Activated T-helper 1 cell treated with Interleukin-2 at 50 U/mL for 16 hours (primary cell): ENCODE measurements at places on chromosomes 1 and 21.

DNA sequence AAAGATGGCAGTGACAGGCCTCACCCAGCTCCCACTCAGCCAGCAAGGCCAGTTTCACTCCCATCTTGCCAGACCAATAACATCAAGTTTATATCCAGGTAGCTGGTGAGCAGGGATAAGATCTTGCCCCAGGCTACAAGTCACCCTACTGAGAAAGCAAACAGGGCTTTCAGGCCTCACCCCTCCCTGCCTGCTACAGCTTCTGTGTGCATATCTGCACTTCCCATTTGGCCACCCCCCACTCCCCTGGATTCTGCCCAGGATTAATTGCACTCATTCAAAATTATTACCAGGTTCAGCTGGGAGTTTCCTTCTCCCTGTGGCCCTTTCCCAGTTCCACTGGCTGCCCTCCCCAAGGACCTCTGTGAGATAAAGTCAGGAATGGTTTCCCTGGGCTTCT, 352.1 kb downstream of the TBX15 start:
- DNase-seq = no peak

GRCh38 chr1:70327306-70328076, 27.0 kb downstream of the ANKRD13C start:
- DNase-seq = no peak

DNA sequence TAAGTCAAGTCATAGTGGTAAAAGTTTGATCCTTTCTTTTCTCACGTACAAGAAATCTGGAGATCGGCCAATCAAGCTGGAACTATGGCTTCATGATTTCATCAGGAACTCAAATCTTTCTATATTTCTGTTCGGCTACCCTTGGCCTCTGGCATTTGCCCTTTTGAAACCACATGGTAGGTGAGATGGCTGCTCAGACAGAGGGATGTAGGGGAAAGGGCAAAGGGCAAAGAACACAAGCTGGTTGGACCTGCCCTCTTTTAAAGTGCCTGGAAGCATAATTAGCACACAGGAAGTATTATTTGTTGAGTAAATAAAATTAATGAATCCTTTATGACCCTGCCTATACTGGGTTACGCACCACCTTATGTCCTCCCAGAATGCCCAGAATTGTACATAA, 11.5 kb upstream of the RGS1 start:
- DNase-seq = no peak

DNA sequence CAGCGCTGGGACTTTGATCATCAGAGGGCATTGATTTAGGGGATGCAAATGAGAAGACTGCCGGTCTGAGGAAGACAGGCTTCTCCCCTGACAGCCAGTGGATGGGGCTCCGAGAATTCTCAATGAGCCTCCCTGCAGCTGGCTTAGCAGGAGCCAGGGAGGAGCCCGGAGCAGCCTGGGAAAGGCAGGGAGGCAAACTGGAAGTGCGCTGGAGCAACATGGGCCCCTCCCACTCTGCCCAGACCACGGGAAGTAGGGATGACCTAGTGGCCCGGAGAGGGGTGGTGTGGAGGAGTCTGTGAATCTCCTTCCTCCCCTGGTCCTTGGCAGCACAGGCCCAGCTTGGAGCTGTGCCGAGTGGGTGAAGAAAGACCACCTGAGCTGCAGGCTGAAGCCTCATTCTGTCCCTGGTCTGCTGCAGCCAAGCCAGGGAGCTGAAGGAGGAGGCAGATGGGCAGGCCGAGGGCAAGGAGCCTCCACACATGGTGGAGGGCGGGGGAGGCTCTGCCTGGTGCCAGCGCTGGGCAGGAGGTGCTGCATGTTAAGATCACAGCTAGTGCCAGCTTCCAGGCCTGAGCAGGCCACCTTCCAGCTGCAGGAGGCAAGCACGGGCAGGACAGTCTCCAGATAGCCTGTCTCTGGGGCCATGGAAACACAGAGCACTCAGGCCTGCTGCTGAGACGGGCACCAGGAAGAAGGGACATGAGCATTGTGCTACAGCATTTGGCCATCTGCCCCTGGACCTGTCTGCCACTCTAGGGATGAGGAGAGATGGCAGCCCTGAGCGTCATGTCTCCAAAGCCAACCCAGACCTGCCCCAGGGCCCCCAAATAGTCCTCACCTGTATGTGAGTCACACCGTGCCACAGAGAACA, 12.2 kb upstream of the CLSTN1 start:
- DNase-seq = no peak

GRCh38 chr1:219876798-219877209, 51.6 kb downstream of the SLC30A10 start:
- DNase-seq = no peak

GRCh38 chr1:201970334-201971159, 11.9 kb upstream of the RNPEP start:
- no peak for DNase-seq

- no peak for DNase-seq
Measured at GRCh38 chr1:65769636-65770035, 23.1 kb upstream of the PDE4B start.

DNA sequence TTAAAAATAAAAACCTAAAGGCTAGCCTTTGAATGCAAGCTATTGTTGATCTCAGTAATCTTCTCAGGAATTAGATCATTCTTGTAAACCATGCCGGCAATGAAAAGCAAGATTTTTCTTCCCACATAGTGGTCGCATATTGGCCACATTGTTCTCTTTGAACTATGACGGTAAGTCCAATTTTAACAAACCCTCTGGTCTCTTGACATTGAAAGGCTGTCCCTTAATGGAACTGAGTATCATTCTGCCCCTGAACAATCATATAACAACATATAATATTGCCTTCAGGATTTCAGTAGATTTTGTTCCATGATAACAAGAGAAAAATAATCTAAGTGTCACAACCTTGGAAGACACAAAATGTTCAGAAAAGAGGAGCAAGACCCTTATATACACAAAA, 1.3 kb downstream of the TNNI3K start:
- no peak for DNase-seq

DNA sequence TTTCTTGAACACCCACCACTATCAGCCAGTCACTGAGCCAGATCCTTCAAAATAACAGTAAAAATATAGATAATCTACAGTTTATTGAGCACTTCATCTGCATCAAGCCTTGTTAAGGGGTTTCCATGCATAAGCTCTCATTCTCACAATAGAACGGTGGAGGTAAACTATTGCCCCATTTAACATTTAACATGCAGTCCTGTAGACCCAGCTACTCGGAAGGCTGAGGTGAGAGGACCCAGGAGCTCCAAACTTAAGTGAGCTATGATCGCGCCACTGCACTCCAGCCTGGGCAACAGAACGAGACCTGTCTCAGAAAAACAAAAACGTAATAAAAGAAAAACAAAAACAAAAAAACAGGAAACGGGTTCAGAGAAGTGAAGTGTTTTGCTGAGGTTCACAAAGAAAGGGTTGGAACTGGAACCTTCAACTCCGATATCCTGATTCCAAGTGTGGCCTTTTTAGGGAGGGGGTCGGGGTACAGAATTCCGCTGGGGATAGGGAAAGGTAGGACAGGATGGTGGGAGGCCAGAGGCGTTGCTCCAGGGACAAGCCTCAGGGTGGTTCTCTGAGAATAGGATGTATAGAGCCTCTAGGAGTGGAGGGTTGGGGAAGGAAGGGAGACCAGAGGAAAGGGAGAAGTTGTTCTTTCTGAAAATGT, 11.6 kb upstream of the SESN2 start:
- DNase-seq = no peak

DNA sequence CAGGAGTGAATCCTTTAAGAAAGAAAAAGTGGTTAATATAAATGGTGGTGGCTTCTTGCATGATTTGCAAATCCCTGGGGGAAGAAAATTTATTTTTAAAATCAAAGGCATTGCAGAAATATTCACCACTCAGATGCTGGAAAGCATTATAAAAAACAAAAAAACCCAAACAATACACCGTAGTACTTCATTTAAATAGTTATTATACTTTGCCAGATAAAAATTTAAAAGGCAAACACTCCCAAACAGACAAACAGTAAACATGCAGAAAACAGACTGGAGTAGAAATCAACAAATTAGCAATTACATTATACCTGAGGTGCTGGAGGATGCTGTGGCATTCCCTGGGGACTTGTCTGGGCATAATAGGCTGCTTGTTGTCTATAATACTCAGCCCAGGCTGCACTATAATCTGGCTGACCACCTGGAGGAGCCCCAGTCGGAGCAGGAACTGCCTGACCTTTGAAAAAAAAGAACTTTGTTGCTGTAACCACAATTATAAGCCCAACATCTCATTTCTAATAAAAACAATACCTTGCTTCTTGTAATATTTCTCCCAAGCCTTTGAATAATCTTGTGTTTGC, 29.9 kb downstream of the FUBP1 start:
- DNase-seq = no peak

DNA sequence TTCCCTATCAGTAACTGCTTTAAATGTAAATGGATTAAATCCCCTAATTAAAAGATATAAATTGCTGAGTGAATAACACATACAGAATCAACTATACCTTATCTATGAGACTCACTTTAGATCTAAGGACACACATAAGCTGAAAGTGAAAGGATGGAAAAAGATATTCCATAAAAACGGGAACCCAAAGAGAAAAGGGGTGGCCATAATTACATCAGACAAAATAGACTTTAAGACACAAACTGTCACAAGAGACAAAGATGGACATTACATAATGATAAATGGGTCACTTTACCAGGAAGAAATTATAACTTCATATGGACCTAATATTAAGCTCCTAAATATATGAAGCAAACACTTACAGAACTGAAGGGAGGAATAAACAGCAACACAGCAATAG, 59.2 kb downstream of the SLC25A24 start:
- DNase-seq = no peak

GRCh38 chr1:157004327-157004726, 41.2 kb downstream of the ARHGEF11 start:
- no peak for DNase-seq
